Activated CD8-positive, alpha-beta memory T cell treated with anti-CD3 and anti-CD28 coated beads for 48 hours (primary cell): ENCODE measurements at places on chromosomes 1 and 21.

GRCh38 chr1:244273845-244274619, 177.7 kb downstream of the ADSS2 start:
- DNase-seq, result no peak

GRCh38 chr1:207388721-207389120, 65.4 kb upstream of the CR2 start:
- DNase-seq, result no peak

DNA sequence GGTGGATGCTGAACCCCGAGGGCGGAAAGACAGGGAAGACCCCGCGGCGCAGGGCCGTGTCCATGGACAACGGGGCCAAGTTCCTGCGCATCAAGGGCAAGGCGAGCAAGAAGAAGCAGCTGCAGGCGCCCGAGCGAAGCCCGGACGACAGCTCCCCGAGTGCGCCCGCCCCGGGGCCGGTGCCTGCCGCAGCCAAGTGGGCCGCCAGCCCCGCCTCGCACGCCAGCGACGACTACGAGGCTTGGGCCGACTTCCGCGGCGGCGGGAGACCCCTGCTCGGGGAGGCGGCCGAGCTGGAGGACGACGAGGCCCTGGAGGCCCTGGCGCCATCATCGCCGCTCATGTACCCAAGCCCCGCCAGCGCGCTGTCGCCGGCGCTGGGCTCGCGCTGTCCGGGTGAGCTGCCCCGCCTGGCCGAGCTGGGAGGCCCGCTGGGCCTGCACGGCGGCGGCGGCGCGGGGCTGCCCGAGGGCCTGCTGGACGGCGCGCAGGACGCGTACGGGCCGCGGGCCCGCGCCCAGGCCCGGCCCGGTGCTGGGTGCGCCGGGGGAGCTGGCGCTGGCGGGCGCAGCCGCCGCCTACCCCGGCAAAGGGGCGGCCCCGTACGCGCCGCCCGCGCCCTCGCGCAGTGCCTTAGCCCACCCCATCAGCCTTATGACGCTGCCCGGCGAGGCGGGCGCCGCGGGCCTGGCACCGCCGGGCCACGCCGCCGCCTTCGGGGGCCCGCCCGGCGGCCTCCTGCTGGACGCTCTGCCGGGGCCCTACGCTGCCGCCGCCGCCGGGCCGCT, 20.7 kb downstream of the FOXO6 start:
- no peak for DNase-seq

DNA sequence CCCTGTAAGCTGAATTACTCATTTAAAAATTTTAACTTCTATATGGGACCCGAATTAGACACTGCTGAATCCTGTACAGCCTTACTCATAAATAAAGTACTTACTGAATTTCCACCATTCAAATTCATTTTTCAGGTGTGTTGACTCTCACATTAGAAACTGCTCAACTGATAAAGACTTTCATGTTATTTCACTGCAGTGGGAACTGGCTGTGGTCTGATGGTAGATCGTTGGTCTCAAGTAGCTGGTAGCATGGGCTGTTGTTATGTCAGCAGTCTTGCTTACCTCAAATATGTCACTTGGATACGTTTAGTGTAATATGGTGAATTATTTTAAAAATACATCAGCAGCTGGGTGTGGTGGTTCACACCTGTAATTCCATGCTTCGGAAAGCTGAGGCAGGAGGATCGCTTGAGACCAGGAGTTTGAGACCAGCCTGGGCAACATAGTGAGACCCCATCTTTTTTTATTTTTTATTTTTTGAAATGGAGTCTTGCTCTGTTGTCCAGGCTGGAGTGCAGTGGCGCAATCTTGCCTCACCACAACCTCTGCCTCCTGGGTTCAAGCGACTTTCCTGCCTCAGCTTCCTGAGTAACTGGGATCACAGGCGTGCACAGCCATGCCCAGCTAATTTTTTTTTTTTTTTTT, 10.4 kb downstream of the DEGS1 start:
- no peak for DNase-seq

GRCh38 chr1:95041491-95042165, 31.1 kb downstream of the ALG14 start:
- DNase-seq, result no peak

GRCh38 chr21:42495765-42496119, 282 bp downstream of the RSPH1 start:
- DNase-seq, result no peak

DNA sequence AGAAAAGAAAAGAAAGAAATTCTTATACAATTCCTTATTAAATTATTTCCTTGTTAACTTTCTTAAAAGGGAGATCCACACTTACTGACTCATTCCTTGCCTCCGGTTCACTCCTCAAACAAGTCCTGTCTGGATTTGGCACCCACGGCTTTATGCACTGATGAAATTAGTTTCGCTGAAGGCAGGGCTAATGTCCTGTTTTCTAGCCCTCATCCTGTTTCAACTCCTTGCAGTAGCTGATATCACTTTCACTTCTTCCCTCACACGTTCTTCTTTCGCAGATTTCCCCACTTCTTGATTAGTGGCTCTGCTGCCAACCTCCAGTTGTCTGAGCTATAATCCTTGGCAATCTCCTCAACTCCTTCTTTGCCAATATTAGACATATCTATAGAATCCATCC, 215.2 kb downstream of the URB2 start:
- no peak for DNase-seq

- DNase-seq, result no peak
These were observed 28.3 kb downstream of the PRDX6 start for GRCh38 chr1:173505391-173505790.

DNA sequence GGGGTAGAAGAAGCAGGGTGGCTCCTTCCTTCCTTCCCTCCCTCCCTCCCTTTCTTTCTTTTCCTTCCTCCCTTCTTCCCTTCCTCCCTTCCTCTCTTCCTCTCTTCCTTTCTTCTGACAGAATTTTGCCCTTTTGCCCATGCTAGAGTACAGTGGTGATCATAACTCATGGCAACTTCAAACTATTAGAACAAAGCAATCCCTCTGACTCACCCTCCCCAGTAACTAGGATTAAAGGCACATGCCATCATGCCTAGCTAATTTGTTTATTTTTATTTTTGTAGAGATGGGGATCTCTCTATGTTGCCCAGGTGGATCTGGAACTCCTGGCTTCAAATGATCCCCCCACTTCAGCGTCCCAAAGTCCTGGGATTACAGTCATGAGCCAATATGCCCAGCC, 10.0 kb upstream of the RPE65 start:
- no peak for DNase-seq

GRCh38 chr1:5297180-5297885, 642.9 kb downstream of the AJAP1 start:
- DNase-seq, result no peak

DNA sequence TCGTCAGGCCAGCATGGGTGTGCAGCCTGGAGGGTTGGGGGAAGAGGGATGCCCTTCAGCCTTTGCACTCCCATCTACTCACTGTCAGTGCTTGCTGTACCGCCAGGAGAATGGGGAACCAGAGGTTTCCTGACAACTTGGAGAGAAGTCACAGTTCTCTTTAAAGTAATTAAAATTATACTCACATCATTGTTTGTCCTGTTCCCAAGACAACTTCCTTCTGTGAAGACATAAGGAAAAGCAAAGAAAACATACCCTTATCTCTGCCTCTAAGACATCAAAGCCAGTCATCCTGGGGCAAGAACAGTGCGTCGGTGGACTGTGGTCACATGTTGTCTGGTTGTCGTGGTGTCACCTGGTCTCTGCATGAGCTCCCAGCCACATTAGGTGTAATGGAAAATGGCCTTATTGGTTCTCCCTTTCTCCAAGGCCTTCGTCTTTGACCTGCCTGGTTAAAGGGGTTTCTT, 17.6 kb downstream of the TRAF5 start:
- no peak for DNase-seq

DNA sequence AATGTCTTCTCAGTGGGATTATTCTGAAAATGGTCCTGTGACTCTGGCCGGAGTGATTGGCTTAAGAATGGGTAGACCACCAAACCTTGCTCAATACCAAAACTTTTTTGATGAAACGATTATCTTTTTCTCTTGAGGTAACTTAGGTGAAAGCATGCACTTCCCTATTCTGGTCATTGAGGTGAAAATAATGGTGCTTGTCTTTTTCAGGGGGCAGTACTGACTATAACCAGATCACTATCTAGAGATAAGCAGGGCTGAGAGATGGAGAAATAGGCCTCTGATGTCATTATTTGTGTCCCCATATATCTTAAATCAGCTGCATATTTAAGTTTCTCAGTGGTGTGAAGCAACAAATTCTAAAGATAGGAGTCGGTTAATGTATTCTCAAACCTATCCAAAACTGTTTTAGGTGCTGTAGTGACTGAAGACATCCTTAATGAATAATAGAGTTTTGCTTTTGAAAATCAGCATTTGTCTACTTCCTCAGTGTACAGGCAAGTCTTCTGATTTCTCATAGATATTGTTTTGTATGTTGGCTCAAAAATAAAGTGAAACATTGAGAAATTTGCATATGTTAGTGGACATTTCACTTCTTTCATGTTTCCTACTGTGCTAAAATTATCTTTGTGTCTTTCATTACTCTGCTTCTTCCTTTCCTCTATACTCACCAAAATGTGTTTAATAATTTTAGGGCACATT, 735.3 kb upstream of the ADGRL4 start:
- DNase-seq, result no peak

DNA sequence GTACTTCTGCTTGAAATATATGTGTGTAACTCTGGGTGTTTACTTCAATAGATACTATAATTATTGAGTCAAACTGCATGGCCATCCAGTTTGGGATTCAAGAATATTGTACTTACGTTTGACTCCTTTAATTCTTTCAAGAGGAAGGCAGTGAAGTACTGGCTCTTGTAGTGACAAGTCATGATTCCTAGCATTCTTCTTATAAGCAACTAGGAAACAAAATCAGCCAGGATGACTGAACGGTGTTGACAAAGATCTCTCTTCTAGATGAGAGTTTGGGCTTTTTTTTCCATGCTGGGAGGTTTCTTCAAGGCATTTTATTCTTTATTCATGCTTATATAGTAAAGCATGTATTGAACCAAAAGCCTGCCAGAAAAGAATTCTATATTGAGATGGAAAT, 58.3 kb downstream of the CLEC20A start:
- DNase-seq, result no peak

DNA sequence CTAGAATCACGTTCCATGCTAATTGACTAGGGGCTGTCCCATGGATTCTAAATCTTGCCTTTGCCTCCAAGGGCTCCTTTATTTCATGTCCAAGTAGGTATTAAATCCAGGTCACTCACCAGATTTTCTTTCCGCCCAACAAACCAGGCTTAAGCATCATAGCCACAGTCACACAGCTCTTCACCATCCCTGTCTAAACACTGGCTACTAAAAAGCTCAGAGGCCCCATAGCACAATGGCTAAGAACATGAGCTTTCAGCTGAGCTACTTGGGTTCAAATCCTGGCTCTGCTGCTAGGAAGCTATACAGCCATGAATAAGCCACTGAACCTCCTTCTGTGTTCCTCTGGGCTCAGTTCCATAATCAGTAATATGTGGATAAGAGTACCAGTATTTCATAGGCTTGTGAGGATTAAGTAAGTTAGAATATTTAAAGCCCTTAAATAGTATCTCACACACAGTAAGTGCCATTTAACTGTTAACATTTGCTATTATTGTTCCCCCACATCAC, 277.2 kb upstream of the GJB5 start:
- DNase-seq, result no peak

- no peak for DNase-seq
These were observed 2.3 kb upstream of the SCYL3 start for GRCh38 chr1:169896013-169896412.

DNA sequence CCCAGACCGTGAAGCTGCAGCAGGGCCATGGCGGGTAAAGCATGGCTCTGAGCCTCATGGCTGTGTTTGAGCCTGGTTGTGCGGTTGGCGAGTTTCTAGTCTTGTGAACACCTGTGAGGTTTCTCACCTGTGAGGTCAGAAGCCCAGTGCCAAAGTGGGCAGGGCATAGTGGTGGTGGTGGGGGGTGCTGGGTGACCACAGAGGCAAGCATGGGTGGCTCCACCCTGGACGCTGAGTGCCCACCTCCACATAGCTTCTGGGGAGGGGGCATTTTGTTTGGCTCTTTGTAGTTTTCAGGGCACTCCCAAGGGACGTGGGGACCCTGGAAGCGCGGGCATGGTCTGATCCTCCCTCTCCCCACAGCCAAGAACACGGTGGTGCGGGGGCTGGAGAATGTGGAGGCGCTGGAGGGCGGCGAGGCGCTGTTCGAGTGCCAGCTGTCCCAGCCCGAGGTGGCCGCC, 91.1 kb downstream of the TRIM11 start:
- no peak for DNase-seq

DNA sequence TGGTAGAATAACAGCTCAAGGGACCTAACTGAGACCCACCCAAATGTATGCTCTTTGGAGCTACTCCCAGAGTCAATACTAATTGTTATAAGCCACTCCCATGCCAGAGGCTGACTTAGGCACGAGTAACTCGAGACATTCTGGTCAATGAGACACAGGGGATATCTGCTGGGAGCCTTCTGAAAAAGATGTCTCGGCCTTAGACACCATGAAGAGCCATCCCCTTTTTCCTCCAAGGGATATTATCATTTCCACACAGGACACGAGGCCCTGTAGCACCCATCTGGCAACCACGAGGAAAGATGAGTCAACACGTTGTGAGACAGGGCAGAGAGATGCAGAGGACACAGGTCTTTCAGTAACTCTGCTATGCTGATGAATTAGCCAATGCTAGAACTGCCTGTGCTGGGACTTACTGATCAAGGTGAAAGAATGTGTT, 30.7 kb downstream of the ITPKB start:
- DNase-seq, result no peak

DNA sequence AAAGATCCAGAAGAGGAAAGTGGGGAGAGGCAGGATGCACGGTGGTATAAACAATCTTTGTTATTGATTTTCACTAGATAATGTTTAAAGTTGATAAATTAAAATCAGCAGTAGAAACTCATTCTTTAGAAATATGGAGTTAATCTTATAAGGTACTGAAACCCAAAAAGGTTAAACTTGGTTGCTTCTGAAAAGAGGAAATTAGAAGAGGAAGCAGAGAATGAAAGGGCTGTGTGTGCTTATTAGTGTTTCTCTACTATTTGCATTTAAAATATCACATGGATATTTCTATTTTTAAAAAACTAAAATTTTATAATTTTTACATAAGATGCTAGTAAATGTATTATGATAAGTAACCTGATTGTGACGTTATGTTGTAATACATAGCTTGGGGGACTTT, 24.4 kb downstream of the C1orf141 start:
- no peak for DNase-seq

DNA sequence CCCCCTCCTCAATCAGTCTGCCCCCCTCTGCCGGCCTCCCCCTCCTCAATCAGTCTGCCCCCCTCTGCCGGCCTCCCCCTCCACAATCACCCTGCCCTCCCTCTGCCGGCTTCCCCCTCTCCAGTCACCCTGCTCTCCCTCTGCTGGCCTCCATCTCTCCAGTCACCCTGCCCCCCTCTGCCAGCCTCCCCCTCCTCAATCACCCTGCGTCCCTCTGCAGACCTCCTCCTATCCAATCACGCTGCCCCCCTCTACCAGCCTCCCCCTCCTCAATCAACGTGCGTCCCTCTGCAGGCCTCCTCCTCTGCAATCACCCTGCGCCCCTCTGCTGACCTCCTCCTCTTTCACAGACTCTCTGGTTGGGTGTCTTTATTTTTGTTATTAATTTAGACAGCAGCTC, 11.5 kb upstream of the C1orf198 start:
- DNase-seq, result no peak

- DNase-seq, result no peak
These were observed 317.3 kb downstream of the COL11A1 start for GRCh38 chr1:102790997-102791396.
